Effector CD4-positive, alpha-beta T cell (primary cell): ENCODE measurements at places on chromosomes 11 and 22.

- DNase-seq = no peak
These were observed 13.7 kb downstream of the RNF141 start for GRCh38 chr11:10526974-10527918.

DNA sequence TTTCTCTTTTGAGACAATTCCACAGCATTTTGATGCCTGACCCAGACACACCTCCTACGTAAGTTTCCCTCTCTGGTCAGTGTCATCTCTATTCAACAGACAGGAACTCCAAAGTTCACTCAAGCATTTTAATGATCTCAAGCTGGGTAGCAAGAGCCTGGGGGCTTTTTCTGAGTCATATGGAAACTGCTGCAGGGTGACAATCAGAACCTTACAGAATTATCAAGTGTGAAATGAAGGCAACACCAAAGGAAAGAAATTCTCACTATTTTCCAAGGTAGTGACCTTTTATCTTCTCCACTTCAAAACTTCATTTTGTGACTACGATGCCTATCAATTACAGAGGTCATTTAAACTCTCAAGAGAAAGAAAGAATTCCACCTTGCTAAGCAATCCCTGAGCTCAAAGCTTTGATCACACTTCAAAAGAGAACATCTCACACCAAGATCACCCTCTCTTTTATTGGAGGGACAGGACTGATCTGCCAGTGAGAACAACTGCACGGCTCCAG is 229.0 kb upstream of the ZC3H12C start:
- no peak for DNase-seq

- no peak for DNase-seq
These were observed 14.4 kb upstream of the CDC42EP1 start for GRCh38 chr22:37545703-37546436.

GRCh38 chr11:41018224-41018623 is 441.2 kb downstream of the LRRC4C start:
- no peak for DNase-seq

- DNase-seq = no peak
These were observed 22.2 kb downstream of the P2RY2 start for GRCh38 chr11:73240190-73240781.

DNA sequence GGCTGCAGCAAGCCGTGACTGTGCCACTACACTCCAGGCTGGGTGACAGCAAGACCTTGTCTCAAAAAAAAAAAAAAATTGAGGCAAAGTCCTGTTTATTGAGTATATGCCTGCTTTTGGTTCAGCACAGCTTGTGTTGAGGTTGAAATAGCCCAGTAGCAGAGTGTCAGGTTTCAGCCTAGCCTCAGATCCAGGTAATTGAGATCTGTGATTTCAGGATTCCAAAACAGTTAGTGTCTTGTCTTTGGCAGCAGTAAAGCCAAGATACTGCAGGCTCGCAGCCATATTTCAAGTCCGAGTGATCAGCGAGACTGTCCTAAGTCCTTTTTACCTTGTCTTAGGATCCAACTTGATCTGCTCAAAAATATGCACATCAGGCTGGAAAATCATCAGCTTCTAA is 27.0 kb downstream of the CUL5 start:
- no peak for DNase-seq

DNA sequence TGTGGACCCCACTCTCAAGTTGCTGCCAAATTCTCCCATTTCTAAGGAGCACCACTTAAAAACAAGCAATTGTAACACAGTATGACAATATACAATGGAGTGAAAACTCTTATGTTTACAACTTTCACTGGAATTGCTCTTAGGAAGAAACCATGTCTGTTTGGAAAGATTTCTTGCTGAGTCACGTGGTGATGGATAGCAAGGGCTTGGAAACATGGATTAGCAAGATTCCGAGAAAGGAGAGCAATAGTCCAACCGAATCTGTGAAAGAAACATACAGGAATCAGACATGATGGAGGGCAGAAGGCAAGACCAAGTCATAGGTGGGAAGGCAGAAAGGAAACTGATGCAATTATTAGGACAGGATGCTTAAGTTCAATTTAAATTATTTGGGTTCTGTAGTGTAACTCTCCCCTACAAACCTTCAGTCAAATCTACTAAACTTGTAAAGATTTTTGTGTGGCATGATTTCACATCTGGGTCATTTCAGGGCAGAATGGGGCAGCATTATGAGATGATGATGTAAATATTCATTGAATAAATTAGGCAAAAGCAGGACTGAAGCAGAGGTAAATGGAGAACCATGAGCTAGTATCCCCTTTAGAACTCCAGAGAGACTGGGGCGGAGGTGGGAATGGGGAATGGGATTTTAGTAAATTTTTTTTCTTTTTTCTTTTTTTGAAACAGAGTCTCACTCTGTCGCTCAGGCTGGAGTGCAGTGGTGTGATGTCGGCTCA is 27.8 kb upstream of the THY1 start:
- DNase-seq = no peak

GRCh38 chr11:117997823-117998579 is 11.8 kb downstream of the IL10RA start:
- DNase-seq = no peak

DNA sequence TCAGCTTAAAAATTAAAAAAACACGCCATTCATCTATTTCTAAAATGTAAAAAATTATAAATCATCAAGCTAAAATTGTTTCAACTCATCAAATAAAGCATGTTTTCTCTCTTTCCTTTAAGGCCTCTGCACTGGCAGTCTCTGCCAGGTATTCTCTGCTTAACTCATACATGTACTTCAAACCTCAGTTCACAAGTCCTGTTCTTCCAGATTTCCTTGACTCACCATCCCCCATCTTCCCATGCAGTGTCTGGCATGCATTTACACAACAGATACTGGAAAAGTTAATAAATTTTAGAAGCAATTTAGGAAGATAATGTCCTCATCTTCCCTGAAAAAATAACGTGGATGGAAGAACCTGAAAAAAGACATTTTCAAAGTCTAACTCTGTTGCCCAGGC is 32.5 kb downstream of the CSTF3 start:
- DNase-seq = no peak

DNA sequence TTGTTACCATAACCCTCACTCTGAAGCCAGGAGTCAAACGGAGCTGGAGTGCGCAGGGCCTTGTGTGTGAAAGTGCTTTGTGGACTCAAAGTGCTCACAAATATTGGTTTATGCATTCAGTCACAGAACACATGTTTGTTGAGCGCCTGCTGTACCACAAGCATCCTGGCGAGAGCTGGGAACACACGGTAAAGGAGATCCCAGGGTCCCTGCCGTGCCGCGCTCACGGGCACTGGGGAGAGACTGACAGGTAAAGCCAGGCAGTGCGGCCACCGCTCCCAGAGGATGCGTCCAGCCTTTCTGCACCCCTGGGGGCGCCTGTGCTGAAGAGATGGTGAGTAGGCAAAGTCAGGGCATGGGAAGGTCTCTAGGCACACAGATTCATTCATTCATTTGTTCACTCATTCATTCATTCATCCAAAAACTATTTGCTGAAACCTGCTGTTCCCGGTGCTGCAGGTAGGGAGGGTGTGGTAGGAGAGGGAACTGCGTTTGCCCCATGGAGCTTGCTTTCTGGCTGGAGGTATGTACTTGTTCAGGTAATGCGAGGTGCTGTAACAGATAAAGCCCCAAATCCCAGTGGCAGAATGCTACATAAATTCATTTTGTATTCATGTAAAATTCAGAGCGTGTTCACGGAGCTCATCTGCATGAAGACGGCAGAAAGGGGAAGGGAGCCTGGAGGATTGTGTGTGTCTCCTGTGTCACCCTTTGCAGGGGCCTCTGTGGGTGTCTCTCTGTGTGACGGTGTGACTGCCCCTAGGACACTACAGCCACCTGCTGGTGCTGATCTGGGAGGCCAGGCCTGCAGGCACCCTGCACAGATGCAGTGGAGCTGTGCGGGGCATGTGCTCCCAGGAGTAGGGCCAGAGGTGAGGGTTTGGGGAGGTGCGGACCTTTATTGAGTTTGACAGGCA is 167.0 kb upstream of the B3GAT1 start:
- no peak for DNase-seq
